AG09319 (cell line): ENCODE measurements at places on chromosomes 7 and 10.

- DNase-seq = no peak
Observed at GRCh38 chr7:30864101-30864500, 47.6 kb upstream of the AQP1 start.

GRCh38 chr7:138515001-138515528 lies 55.0 kb downstream of the TRIM24 start:
- DNase-seq = no peak

DNA sequence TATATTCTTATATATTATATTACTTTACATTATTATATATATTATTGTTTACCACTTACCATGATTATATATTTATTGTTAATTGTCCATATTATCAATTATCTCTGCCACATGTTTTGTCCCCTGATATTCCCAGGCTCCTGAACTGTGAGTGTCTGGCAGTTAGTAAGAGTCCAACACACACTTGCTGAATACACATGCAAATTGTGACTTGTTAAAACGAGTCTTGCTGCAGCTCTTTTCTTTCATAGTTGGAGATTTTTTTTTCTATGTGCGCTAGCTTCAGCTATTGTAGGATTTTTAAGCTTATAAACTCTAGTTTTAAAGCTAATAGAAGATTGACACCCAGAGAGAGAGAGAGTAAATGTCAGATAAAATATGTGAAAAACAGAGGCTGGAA lies 207.8 kb upstream of the FAM3C start:
- DNase-seq = no peak

GRCh38 chr7:88357294-88357693 lies 50.6 kb upstream of the STEAP4 start:
- no peak for DNase-seq

DNA sequence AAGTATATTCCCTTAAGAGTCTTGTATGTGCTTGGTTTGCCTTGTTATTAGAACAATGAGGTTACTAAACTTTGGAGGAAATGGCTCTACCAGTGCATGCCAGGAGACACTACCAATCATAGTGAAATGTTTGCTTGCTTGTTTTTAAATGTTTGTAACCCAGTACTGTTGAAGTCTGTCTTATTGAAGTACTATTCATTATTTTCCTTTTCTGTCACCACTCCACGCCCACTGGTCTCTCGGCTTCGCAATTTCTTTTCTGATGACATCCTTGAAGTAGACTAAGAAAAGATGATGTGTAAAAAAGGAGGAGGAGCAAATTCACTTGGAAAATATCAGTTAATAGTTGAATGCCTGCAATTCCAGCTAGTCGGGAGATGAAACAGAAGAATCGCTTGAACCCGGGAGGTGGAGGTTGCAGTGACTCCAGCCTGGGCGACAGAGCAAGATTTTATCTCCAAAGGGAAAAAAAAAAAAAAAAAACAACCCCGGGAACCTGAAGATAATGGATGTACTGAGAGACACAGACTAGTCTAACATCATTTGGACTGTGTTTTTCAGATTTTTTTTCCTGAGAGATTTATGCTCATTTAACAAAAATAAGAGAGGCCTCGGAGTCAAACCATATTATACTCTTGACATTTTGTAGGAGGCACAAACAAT lies 959.4 kb downstream of the PCDH15 start:
- no peak for DNase-seq

- DNase-seq = no peak
Observed at GRCh38 chr7:51010534-51010933, 227.8 kb upstream of the GRB10 start.

- DNase-seq = no peak
Observed at GRCh38 chr7:44131173-44132029, 8.1 kb upstream of the POLD2 start.
